Progenitor cell of endocrine pancreas (in vitro differentiated cells): ENCODE measurements at places on chromosomes 5 and 9.

DNA sequence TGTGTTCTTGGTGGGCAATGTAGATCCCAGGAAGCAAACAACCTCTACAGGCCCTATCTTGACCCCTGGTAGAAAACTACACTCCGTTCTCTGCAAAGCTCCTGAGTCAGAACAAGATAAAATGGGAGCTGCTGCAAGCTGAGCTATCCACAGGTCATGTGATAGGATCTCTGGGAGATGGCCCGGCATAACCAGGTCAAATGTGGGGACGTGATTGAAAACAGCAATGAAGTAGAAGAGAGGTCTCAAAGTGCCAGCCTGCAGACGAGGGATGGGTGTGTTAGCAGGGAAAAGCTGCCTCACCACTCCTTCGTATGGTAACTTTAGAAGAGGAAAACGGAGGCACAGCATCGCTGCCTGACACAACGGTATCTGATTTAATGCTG lies 25.0 kb downstream of the NRG2 start:
- DNase-seq: no peak

DNA sequence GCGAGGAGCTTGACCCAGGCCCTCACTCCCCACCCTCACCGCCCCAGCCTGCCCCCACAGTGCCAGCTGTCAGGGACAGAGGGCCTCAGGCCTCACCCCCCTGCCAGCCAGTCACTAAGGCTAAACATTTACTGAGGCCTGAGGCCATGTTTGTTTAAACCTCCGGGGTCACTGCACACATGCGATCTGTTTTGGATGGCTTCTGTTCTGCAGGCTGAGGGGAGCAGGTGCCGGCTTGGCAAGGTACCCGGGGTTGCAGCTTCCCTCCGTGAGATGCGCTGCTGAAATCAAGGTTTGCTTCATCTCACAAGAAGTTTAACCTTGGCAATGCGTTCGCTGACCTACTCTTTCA lies 103.3 kb upstream of the BOD1 start:
- DNase-seq: no peak

DNA sequence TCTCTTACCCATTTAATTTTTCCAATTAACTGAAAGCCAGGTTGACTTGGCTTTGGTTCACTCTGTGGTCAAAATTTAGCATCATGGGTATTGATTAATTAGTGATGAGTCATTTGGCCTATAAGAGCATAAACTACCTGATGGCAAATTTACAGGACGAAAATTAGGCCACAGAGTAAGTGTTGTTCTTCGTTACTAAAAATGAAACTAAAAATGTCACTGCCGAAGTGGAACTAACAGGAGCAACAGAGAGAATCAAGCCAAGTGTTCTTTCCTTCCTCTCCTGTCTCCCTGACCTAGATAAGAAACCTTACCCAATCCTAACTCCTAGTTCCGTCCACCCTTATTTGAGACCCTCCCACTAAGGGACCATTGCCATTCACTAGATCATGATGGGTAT lies 176.9 kb downstream of the RAB3C start:
- DNase-seq: no peak

DNA sequence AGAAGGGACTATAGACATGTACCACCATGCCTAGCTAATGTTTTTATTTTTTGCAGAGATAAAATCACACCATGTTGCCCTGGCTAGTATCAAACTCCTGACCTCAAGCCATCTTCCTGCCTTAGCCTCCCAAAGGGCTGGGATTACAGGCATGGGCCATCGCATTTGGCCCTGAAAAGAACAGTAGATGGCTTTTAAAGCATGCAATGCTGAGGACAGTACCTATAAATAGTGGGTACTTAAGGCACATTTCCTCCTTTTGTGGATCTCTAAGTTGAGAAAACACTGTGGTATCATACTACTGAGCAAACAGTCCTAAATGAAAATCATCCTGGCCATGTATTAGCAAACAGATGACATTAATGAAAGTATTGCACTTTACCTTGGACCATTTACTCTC lies 119.4 kb downstream of the TTC39B start:
- DNase-seq: no peak

DNA sequence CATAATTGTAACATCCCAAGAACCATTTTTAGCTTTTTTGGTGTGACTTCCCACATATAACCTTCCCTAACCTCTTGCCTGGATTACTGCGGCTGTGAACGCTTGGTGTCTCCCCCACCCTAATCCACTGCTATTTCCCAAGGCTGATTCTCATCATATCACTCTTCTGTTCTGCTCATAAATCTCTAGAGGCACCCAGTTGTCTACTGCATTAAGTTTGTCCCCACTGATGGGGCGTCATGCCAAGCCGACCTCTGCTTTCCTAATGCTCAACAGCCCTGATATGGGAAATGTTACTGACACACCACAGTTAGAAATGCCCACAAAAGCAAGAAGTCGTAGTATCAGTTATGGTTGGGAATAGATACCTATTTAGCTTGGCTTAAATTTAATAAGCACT lies 24.4 kb downstream of the NPR3 start:
- DNase-seq: no peak

GRCh38 chr5:71883742-71884103 lies 164.6 kb downstream of the CARTPT start:
- DNase-seq: no peak

GRCh38 chr9:16879416-16879815 lies 8.9 kb upstream of the BNC2 start:
- no peak for DNase-seq

- DNase-seq: peak; percentile 93
Measured at GRCh38 chr9:123360161-123361085, 4.4 kb downstream of the CRB2 start.

GRCh38 chr9:114937516-114937915 lies 7.1 kb upstream of the TNFSF8 start:
- no peak for DNase-seq

GRCh38 chr5:168261227-168261571 lies 30.2 kb upstream of the WWC1 start:
- no peak for DNase-seq

GRCh38 chr5:168260353-168261226 lies 30.9 kb upstream of the WWC1 start:
- DNase-seq: no peak

DNA sequence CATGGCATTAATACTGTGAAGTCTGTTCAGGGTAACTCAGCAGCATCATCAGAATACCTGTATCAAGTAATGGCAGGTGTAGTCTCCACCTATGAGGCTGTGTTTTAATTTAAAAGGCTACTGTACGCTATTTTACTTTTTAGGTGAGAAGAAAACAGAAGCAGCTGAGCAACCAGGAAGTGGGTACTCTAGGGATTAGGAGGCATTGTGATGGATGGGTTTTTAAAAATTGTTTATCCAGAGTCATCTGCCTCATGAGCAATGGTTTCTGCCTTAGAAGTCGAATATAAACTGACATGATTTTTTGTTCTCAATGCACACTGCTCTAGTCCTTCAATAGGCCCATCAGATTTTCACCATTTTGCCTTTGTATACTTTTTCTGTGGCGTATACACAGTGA lies 42.6 kb downstream of the PSIP1 start:
- no peak for DNase-seq

DNA sequence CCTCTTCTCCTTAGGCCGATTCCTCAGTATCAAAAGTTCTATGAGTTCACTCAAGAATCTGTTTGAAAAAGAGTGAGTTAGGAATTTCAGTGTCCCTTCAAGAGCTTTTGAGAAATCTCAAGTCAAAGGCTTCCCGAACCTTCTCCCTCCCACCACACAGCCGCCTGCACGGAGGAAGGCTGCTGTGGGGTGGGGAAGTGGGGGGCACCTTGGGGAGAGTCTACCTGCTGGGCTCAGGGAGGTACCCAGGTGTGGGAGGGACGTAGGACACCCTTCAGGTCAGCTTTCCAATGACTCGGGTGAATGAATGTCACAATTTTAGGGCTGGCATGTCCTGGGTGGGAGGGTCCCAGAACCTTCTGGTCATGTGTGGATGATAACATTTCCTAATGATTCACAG lies 17.5 kb downstream of the CXCL14 start:
- no peak for DNase-seq

GRCh38 chr9:83036043-83036442 lies 26.9 kb downstream of the RASEF start:
- no peak for DNase-seq

- DNase-seq: no peak
Measured at GRCh38 chr5:131981516-131981915, 29.9 kb downstream of the ACSL6 start.

DNA sequence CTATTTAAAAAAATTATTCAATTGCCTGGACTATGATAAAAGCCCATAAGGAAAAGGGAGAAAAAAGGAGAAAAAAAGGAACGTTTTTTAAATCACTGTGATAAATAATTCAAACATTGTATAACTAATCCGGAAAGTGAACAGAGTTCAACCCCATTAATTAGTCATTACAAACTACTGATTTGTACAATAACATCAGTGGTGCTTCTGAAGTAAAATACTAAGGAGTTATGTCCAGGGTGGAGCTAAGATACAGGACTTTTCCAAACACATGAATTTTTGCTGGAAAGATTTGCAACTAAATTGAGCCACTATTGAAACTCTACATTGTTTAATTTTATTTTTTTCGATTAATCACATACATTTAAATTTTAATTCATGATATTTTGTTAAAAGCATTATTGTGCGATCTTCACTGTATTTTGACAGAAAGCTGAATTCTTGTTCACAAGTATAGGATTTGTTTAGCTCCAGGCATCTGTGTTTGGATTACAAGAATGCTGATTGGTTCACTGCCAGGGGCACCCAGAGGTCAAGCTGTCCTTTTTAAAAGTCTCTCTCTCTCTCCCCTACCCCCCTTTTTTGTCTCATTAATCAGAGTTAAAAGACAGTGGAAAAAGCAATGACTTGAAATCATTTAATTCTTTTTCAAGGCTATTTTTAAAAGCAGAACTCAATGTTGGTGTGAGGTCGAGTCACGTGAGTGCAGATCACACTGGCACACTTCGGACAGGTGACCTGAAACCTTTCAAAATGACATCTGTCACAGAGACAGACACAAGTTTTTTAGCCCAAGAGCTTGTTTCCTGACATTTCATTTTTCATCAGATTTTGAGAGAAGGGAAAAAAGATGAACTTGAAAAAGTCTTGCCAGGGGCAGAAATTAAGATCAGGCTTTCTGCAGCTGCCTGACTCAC lies 387.3 kb downstream of the NR2F1-AS1 start:
- DNase-seq: no peak

GRCh38 chr5:14144586-14145434 lies 1.7 kb downstream of the TRIO start:
- peak; percentile 46 for DNase-seq

GRCh38 chr5:168192120-168192519 lies 99.3 kb upstream of the WWC1 start:
- DNase-seq: no peak

DNA sequence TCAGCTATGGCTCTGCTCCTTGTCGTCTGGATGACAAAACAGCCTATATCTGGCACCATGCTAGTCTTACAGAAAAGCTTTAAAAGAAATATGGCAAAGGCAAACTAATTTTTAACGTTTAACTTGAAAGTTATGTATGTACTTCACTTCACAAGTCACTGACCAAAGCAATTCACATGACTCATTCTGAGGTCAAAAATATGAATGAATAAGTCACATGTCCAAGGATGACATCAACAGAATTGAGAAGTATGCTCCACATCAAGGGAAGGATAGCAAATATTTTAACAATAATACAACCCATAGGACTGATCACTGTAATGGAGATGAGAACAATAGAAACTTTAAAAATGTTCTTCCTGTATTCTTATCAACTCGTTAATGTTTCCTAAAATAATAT lies 1072.6 kb upstream of the NUDT12 start:
- no peak for DNase-seq

DNA sequence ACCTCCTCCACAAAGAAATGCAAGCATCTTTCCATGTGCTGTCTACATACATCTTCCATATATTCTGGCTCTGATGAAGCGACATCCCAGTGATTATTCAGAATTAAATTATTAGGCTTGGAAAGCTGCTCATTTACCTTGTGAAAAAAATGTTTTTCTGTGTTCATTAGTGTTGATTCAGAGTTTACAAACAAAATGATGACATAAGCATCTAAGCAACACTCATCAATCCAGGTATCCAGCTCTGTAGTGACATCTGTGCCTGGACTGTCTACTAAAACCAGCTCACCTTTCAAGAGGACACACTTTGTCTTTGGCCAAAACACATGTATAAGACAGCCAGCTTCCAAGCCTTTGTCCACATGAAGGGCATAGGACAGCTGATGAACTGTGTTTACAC lies 51.1 kb upstream of the SPATA31C2 start:
- DNase-seq: no peak

- DNase-seq: peak; percentile 48
Measured at GRCh38 chr5:154190595-154191304, at the start of gene GALNT10. TSS of gene GALNT10 (plus strand) at chr5:154190733. CDS start at chr5:154190867, 134 bp downstream.

- DNase-seq: no peak
Measured at GRCh38 chr5:126718236-126718868, 58.6 kb upstream of the LMNB1 start.

- DNase-seq: no peak
Measured at GRCh38 chr5:149108651-149109280, 32.5 kb upstream of the ABLIM3 start.

DNA sequence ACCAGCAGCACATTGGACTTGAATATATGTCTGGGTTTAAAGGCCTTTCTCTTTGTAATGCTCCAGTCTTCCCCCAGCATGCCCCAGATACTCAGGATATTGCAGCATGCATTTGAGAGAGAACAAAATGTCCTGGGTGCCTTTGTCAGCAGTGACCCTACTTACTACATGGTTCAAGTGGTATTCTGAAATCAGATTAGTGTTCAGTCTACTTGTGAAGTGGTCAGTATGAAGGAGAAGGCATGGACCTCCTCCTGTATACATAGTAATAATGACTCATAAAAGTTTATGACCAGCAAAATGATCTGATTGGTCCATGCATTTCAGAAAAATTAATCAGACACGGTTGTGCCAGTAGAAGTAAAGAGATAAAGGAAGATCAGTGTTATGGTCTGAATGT lies 25.4 kb downstream of the GPR21 start:
- no peak for DNase-seq

DNA sequence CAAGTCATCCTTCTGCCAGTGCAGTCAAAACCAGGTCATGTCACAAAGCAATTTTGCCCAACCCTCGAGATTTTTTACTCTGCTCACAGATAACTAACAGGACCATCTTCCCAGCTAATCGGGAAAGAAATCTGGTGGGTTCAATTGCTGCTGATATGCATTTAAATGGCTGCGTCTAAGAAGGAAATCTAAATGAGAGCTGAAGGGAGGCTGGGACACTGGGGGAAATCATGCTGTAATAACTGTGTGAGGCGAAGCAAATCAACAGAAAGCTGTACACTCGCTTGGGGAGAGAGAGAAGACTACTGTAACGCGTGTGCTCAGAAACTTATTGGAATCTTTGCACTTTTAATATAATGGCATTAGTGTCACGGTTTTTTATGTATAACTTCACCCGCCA lies 535.0 kb downstream of the CDK5RAP2 start:
- DNase-seq: no peak

GRCh38 chr5:149588936-149589335 lies 7.6 kb downstream of the ARHGEF37 start:
- DNase-seq: no peak
